ENCODE measurements at places on chromosomes 5 and 9. TPM values are rescaled to one million over a fixed set of nuclear protein-coding genes. Genes with fewer than 3 reads are reported as not detected.

DNA sequence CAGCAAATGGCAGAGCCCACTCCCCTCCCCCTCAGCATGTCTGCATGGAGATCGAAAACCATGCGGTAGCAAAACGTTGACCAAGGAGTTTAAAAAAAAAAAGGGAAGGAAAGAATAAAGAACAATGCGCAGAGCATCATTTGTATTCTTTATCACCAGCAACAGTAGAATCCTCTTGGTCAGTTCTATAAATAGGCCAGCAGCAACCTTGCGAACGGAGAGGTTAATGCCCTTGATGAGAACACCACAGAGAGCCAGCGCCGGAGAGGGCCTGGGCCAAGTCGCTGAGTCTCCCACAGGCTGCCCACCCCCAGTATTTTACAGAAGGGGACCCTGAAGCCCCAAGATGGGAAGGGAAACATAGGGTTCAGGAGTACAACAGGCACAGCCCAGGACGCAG is 22.7 kb downstream of the WHRN start:
- DNase-seq: no peak

DNA sequence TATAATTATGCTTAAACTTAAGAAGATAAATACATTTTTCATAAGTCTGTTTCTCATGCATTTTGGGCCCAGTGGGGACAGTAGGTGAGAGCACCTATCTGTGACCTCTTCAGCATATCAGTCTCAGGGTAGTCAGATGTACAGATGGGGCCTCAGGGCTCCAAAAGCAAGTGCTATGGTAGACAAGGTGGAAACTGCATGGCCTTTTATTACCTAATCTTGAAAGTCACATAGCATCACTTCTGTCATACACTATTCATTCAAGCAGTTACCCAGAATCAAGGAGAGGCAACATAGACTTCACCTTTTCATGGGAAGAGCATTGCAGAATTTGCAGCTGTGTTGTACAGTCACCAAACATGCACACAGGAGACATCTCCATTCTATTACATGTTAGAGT is 94.8 kb downstream of the SV2C start:
- DNase-seq: no peak

DNA sequence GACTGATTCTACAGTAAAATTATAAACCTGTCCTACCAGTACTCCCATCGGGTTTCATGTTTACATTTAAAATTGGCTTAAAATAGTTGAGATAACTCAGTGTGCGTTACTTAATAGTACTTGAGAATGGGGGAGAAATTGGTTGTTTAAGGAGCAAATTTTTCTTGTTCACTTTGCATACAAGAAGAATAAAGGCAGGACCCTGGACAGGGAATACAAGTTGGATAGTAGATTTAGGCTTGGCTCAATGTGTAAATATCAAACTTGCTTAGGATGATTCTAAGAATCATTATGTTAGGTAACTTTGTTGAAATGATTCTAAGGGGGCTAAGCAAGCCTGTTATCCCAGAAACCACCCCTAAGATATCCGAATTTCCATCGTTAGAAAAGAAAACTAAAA is 448.4 kb upstream of the TLE4 start:
- no peak for DNase-seq

OSMR gene
- total RNA-seq: 0.36 TPM

GRCh38 chr9:109310486-109310901 is 10.4 kb downstream of the EPB41L4B start:
- DNase-seq: no peak

SHISAL2B gene
- total RNA-seq: not detected

TIMD4 gene
- total RNA-seq: 13.5 TPM

- no peak for DNase-seq
These were observed 255.0 kb downstream of the EFNA5 start for GRCh38 chr5:107415762-107416161.

GRCh38 chr5:123092696-123093095 is 3.7 kb downstream of the PRDM6 start:
- DNase-seq: no peak

- DNase-seq: no peak
These were observed 45.5 kb downstream of the FOCAD start for GRCh38 chr9:20729523-20729922.

MARVELD2 gene
- 0.56 TPM for total RNA-seq

DNA sequence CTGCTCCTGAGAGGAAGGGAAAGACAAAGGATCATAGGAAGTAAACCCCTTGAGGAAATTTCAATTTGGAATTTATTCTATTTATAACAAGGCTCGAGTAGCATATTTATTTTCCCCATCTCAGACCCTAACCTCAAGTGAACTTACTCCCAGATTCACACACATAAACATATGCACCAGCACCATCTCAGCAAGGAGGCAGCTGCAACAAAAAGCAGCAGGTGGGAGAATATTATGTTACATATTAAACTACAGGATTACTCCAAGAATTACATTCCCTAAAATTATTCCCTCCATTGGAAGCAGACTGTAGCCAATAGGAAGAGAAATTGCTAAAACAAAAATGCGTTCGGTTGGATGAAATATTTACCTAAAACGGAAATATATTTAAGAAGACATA is 108.4 kb upstream of the PRSS3 start:
- DNase-seq: no peak

GRCh38 chr5:43774881-43775399 is 172.0 kb downstream of the NNT start:
- no peak for DNase-seq

TMEM215 gene
- not detected for total RNA-seq

DNA sequence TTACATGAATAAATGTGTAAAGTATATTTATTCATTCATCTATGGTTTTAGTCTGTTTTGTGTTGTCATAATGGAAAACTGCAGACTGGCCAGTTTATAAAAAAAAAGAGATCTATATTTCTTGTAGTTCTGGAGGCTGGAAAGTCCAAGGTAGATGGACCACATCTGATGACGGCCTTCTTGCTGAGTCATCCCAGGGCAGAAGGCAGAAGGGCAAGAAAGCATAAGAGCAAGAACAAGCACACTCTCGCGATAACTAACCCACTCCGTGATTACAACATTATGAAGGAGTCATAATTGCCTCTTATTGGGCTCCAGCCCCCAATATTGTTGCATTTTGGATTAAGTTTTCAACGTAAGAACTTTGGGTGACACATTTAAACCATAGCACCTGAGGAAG is 180.4 kb upstream of the DAB2 start:
- DNase-seq: no peak

- no peak for DNase-seq
These were observed 33.1 kb downstream of the SVEP1 start for GRCh38 chr9:110546411-110546871.

GRCh38 chr5:177356746-177357145 is 978 bp upstream of the RGS14 start:
- DNase-seq: no peak

DNA sequence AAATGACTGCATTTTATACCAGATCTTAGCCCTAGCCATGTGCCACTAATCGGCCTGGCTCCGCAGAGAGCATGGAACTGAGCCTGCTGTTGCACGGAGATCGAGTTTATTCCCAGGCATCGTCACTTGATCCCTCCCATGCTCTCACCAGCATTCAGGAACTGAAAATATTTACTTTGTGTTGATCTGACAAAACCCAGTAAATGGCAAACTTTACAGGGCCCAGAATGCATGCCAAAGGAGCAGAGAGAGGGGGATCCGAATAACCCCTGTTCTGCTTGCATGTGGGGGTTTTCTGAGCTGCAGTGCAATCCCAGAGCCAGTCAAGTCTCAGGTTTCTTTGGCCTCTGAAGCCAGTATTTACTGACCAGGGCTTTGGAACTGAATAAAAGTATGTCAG is 87.3 kb downstream of the GAS1 start:
- no peak for DNase-seq

DNA sequence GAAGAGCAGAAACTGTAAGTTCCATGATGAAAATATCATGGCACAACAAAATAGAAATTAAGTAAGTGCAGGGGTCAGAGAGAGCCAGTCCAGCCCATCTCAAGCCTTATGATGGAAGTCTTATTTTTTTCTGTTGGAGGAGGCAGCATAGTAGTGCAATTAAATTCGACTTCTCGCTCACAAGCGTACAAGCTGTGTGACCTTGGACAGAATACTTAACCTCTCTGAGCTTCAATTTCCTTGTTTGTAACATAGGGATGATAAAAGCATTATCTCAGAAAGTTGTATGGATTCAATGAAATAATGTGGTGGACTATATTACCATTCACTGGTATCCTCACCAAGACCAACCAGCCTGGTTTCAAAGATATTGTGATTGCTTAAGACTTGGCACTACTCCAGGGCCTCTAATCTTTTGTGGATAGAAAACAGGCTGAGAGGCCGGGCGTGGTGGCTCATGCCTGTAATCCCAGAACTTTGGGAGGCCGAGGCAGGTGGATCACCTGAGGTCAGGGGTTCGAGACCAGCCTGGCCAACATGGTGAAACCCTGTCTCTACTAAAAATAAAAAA is 26.8 kb upstream of the MVB12B start:
- no peak for DNase-seq

GRCh38 chr5:140977003-140977402 is 10.7 kb downstream of the PCDHAC2 start:
- DNase-seq: no peak

TNIP1 gene
- 154 TPM for total RNA-seq

GRCh38 chr5:3709717-3710348 is 114.2 kb downstream of the IRX1 start:
- no peak for DNase-seq

ZNF879 gene
- 4.6 TPM for total RNA-seq

GRCh38 chr9:83299571-83299970 is 236.6 kb upstream of the RASEF start:
- DNase-seq: no peak
